A673 (cell line): ENCODE measurements at places on chromosomes 5 and 9.
A peak's percentile ranks its signal among the peaks of the same experiment; 100 is the strongest.

DNA sequence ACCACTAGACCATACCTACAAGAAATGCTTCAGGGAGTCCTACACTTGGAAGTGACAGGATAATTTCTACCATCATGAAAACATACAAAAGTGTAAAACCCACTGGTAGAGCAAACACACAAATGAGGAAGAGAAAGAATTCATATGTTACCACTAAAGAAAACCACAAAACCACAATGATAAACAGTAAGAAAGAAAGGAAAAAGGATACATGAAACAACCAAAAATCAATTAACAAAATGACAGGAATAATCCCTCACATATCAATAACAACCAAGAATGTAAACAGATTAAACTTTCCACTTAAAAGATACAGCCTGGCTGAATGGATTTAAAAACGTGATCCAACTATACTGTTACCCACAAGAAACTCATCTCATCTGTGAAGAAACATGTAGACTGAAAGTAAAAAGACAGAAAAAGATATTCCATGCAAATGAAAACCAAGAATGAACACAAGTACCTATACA, 83.4 kb downstream of the LPAR1 start:
- no peak overlapping the region for H3K4me3 ChIP-seq
- H3K36me3 ChIP-seq: peaks cover 10% of the 10 kb centered on the region
- H3K27me3 ChIP-seq: no peaks in the 10 kb centered on the region
- peaks cover 19% of the 10 kb centered on the region for H3K4me1 ChIP-seq
- no peak overlapping the region for H3K27ac ChIP-seq

DNA sequence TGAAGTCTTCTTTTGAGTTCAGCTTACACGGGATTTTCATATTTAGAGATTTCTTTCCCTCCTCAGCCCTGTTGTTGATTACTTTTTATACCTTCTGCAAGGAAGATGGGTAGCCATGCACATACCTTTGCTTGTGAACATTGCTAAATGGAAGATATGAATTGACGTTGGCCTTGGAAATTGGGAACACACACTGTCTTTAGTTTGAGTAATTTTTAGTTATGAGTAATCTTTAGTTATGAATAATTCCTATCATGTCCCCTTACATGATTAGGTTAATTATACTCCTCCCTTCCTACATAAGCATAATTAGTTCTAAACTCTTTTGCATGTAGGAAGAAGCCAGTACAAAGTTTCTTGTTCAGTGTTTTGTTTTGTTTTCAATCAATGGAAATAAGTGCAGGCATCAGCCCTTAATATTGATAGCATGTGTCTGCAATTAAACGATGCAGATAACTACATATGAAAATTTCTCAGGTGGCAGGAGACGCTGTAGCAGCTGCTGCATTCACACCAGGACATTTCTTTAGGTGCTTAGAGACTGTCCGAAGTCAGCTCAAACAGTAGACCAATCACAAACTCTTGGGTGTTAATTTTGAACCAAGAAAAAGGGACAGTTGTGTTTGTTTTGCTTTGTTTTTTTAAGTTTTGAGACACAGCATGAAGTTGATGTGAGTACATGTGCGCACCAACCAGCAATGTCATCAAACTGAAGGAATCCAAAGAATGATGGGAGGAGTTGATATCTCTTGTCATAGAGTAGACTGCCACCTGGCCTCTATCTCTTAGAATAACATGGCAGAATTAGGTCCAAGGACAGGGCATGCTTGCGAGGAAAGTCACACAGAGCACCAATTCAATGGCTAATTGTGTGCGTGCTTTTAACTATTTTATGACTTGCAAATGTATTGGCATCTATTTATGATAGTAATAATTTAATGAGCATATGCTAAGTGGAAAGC, 51.4 kb downstream of the SMARCA2 start:
- peak; percentile 51 for DNase-seq
- no peak overlapping the region for H3K4me3 ChIP-seq
- H3K36me3 ChIP-seq: no peaks in the 10 kb centered on the region
- no peak overlapping the region for H3K27ac ChIP-seq
- H3K27me3 ChIP-seq: no peaks in the 10 kb centered on the region

GRCh38 chr5:98308960-98309359, 464.5 kb upstream of the RGMB start:
- no peak overlapping the region for H3K27ac ChIP-seq
- no peak overlapping the region for H3K4me3 ChIP-seq
- no peaks in the 10 kb centered on the region for H3K4me1 ChIP-seq
- H3K27me3 ChIP-seq: no peaks in the 10 kb centered on the region
- DNase-seq: no peak

- H3K4me3 ChIP-seq: no peak overlapping the region
- no peak for DNase-seq
- no peaks in the 10 kb centered on the region for H3K36me3 ChIP-seq
- H3K27me3 ChIP-seq: no peaks in the 10 kb centered on the region
- peaks cover 7% of the 10 kb centered on the region for H3K4me1 ChIP-seq
- no peak overlapping the region for H3K27ac ChIP-seq
These were observed 34.5 kb upstream of the MED10 start for GRCh38 chr5:6412811-6413210.

GRCh38 chr5:160692271-160692670, 159.7 kb downstream of the ATP10B start:
- H3K4me3 ChIP-seq: no peak overlapping the region
- H3K4me1 ChIP-seq: no peaks in the 10 kb centered on the region
- no peak overlapping the region for H3K27ac ChIP-seq
- no peaks in the 10 kb centered on the region for H3K36me3 ChIP-seq

DNA sequence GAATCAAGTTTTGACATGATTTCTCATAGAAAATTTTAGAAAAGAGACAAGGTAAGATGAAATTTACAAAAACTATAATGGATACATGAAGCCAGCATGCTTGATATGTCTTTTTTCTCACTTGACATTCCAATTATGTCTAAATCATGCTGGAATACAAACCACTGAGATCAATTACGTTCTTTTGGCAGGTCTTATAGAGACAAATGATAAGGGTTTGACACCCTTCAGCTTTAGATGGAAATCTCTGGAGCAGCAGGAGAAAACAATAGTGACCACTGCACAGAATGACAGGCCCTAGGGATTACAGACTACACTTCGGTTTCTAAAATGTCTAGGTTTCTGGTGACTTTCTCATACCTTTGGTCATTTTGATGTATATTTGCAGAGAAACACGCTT, 342.9 kb downstream of the TRPM3 start:
- H3K27me3 ChIP-seq: no peaks in the 10 kb centered on the region
- H3K27ac ChIP-seq: no peak overlapping the region
- no peak for DNase-seq
- no peaks in the 10 kb centered on the region for H3K4me1 ChIP-seq

DNA sequence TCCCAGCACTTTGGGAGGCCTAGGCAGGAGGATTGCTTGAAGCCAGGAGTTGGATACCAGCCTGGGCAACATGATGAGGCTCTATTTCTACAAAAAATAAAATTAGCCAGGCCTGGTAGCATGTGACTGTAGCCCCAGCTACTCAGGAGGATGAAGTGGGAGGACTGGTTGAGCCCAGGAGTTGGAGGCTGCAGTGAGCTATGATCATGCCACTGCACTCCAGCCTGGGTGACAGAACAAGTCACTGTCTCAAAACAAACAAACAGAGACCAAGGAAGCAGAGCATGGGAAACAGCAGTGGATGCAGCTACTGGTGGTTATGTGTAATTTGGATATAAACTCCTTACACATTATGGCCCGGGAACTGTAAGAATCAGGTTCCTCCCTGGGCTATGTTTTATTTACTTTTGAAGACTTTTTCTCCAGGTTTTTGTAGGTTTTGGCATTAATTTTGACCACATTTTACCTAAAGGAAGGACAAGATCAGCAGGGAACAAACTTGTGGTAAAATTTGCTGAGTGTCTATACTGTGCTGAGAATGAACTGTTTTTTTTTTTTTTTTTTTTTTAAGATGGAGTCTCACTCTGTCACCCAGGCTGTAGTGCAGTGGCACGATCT, 8.3 kb downstream of the KIF2A start:
- DNase-seq: no peak
- H3K36me3 ChIP-seq: no peaks in the 10 kb centered on the region
- no peak overlapping the region for H3K27ac ChIP-seq
- no peaks in the 10 kb centered on the region for H3K4me1 ChIP-seq
- H3K4me3 ChIP-seq: no peak overlapping the region
- no peaks in the 10 kb centered on the region for H3K27me3 ChIP-seq

- H3K27me3 ChIP-seq: no peaks in the 10 kb centered on the region
- H3K4me3 ChIP-seq: no peak overlapping the region
- H3K36me3 ChIP-seq: no peaks in the 10 kb centered on the region
- H3K4me1 ChIP-seq: no peaks in the 10 kb centered on the region
These were observed 243.5 kb downstream of the ENC1 start for GRCh38 chr5:74396913-74397622.
